ENCODE measurements at places on chromosomes 11 and 22. TPM values are rescaled to one million over a fixed set of nuclear protein-coding genes. Genes with fewer than 3 reads are reported as not detected.

DNA sequence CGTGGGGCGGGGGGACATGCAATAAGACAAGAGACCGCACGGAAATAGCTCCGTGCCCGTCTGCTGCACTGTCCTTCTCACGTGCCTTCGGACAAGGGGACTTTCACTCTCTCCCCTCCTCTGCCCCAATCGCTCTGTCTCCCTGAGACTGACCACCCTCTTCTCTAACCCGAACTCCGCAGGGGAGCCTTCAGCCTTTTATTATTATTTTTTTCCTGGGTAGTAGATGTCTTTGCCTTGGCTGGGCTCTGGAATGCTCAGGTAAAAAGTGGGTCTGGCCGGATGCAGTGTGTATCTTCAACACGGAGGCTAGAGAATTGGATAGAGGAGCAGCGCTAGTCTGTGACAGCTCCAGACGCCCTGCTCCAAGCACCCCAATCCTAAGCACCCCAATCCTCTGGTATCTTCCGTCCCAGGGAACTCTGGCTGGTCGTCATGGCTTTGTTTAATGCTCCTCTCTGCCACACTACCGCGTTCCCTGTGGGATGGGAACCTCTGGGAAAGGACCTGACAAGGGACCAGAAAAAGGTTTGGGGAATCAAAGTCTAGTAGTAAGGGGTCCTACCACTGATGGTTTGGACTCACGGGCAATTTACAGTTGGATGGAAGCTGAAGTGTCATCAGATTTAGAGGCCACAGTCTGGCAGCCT, 25.1 kb upstream of the ROBO3 start:
- DNase-seq, result no peak

DNA sequence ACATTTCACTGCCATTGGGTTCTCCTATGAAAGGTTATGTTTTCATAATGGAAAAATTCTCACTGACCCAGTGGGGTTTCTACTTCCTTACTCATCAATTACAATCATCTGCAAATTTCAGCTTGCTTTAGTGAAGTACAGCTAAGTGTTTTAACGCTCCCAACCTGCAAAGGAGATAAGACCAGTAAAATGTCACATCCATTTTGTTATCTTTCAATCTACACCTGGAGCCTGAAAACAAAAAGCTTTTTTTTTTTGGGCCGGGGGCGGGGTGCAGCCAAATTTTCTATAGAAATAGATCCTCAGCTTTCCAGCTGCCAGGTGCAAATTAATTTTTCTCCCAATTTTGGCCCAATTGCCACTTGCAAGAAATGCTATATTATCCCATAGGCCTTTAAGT, 40.6 kb downstream of the CADM1 start:
- DNase-seq, result no peak

DNA sequence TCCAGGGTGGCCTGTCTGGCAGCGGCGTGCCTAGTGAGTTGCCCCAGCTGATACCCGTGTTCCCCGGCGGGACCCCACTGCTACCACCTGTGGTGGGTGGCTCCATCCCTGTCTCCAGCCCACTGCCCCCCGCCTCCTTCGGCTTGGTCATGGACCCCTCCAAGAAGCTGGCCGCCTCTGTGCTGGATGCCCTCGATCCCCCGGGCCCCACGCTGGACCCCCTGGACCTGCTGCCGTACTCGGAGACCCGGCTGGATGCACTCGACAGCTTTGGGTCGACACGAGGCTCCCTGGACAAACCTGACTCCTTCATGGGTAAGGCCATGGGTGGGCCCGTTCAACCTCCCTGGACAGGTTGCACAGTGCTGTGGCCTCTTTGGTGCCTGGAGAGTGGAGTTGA, 38.5 kb downstream of the ZC3H7B start:
- DNase-seq, result no peak

GRCh38 chr22:29260601-29261315, 7.0 kb downstream of the RHBDD3 start:
- DNase-seq, result no peak

- DNase-seq, result no peak
These were observed 11.0 kb upstream of the CERK start for GRCh38 chr22:46748908-46749675.

DNA sequence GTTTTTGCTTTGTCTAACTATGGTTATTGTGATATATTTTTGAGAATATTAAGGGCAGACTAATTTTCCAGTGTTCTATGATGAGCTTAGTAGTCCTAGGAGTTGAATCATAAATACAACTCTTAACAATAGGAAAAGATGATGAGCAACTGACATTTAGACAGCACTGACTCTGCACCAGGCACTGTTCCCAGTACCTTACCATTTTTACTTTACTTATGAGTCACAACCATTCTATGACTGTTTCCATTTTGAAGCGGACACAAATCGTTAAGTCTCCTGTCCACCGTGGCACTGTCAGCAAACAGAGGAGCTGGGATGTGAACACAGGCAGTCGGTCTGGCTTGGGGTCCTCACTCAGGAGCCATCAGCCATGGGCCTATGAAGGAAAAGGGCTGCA, 3.4 kb upstream of the SCGB2A2 start:
- peak; percentile 3 for DNase-seq

GRCh38 chr11:46116007-46116711, 5.1 kb downstream of the PHF21A start:
- no peak for DNase-seq

GRCh38 chr11:120261321-120261720, 21.4 kb downstream of the POU2F3 start:
- DNase-seq, result no peak

GRCh38 chr22:39595622-39596172, 25.1 kb downstream of the CACNA1I start:
- no peak for DNase-seq

DNA sequence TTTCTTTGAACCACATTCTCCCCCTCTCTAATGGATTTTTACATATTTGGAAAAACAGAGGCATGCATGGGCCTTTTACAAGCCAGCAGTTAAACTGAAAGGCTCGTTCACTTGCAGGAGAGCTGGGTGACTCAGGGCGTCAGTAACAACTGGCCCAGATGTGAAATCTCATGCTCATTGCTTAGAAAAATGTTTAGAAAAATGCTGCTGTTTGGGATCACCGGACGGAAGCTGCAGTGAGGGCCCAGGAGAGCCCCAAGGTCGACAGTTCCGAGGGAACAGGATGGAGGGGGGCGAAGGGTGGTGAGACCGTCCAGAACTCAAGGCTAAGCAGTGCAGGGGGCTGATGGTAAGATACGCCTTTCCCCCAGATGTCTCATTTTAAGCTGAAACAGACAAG, 41.7 kb upstream of the SMTN start:
- no peak for DNase-seq

DNA sequence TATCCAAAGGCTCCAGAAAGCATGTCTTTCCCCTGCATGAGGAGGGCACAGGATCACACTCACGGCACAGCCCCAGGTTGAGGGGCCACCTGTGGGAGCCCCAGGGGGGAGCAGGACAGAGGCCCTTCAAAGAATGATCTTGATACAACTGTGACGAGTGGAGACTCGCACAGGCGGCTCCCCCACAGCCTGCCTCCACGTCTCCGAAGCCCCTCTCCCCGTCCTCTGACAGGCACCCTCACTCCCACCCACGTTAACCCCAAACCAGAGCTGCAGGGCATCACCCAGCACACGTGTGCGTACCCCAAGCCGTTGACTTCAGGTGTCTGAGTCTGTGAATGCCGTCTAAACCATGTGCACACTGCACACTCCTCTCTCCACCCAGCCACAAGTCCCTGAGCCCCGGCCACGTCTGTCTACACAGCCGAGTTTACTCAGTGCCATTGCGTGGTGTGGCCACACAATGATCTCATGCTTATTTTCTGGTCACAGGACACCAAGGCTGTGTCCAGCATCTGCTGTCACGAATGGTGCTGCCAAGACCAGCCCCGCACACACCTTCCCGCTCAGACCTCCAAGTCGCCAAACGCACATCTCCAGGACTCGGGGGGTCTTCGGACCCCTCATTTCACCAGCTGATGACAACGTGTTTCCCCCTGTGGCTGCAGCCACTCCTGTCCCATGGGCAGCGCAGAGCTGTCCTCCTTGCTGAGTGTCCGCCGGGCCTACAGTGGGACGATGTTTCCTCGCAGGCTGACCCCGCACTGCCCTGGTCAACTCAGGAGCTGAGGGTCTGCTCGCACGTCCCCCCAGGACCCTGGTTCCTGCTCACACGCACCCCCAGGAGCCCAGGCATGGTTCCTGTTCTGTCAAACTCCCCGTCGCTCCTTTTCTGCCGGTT, 251.2 kb downstream of the BRD1 start:
- no peak for DNase-seq

DNA sequence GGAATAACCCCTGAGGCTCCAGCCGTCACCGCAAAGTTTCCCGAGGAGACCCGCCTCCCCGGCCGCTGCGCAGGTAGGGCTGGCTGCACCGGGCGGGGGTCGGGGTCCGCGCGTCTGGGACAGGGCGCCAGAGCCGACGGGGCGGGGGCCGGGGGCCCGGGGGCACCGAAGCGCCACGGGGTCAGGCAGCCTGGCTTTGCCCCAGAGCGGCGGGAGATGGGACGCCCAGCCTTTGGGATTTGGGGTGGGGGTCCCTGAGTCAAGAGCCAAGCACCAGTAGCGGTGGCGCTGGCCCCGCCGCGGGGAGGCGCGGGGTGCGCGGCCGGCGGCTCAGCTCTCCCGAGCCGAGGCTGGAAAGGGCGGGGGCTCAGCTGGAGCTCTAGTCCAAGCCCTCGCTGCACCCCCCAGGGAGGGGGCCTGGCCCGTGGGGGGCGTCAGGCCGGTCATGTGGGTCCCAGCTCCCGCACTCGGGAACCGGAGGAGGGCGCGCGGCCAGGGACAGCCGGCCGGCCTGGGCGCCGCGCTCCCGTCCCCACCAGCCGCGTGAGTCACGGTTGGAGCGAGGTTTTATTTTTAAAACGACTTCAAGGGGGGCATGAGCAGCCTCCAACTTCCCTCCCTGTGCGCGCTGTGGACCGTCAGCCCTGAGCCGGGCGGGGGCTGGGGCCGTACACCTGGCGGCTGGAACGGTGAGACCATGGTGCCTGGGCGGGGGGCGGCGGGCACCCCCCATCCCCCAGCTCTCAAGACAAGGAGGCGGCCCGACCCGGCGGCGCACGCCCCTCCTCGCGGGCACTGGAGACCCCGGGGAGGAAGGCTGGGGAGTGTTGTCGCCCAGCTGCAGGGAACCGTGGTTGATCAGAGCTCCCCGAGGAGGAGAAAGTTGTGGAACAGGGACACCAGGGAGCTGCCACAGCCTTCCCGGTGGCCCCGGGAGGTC, 626 bp downstream of the FLRT1 start:
- no peak for DNase-seq

DNA sequence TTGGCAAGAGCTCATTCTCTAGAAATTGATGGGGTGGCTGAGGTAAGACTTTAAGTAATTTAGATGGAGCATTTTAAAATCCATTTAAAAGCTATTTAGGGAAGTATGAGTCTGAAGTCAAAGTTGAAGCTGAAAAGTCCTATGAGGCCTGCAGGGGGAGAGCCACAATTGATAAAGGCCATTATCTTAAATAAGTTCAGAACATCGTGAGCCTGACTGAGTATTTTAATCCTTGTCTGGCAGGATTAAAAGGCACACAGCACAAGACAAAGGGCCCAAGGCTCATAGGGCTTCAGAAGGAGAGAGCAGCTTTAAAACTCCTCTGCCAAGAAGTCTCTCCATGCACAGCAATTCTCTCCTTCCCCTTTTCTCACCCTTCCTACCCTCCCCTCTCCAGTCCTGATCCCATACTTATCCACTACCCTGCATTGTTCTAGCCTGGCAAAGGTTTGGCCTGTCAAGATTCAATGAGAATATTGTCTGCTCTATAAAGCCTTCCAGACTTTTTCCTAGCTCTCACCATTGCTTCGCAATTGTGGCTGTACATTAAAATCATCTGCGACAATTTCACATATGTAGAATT, 1312.9 kb downstream of the FAM181B start:
- no peak for DNase-seq

- DNase-seq, result no peak
These were observed 120.0 kb downstream of the MED15 start for GRCh38 chr22:20627432-20627831.

DNA sequence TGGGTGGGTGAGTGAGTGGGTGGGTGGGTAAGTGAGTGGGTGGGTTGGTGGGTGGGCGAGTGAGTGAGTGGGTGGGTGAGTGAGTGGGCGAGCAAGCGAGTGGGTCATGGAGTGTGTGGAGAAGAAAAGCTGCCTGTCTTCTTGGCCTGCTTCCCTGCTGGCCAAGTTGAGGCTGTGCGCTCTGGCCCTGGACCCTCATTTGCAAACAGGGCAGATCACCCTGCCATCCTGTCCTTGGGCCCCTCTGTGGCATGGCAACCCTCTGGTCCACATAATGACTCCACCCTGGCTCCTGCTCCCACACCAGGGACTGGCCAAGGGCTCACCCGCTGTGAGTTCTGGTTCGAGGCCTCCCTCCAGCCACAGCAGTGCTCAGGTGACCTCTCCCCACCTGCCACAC, 35.1 kb downstream of the CAPN1 start:
- no peak for DNase-seq

DNA sequence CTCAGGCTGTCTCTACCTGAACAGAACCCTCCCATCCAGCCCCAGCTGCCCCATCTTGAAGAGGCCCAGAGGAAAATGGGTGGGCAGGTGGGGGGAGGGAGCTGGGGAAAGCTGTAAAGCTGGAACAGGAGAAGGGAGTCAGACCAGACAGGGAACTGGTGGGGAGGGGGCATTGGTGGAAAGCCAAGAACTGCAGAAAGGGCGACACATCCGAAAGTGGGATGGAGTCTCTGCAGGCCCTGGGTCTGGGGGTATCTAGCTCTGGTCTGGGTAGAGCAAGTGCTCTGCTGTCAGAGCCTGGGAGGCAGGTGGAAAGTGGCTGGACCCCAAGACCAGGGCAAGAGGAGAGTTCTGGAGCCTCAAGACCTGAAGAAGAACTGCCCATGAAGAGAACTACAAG, 7.7 kb downstream of the TMPRSS13 start:
- DNase-seq, result no peak

DNA sequence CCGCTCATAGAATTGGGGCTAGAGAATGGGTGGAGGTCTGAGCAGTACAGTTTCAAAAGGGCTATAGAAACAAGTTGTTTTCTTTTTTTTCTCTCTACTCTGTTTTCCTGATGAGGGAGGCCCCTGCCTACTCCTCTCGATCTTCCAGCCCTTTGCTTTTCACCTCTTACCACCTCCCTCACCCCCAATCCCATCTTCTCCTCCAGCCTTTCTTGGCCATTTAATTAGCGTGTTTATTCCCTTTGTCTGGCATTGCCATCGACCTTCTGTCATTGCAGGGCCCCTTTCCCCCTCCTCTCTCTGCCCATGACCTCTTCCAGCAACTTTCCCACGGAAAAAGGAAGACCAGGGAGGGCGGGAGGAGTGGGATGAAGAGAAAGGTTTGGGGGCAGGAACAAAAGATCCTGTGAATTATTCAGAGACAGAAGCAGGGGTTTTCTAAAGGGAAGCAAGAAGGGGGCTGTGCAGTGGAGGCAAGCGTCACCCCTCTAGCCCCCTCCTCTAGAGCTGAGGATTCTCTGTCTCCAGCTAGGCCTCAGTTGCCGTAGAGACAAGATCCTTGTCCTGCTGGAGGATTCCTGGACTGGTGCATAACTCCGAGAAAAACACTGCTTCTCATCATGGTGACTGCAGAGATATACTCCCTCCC, 12.9 kb downstream of the DTX4 start:
- no peak for DNase-seq

Gene RCE1
- total RNA-seq, result 26.4 TPM

Gene LAYN
- 61.1 TPM for total RNA-seq

Gene BIK
- total RNA-seq, result 45.0 TPM

Gene LRRN4CL
- total RNA-seq, result 0.17 TPM

Gene RBMXL2
- total RNA-seq, result not detected

Gene C11orf21
- 0.10 TPM for total RNA-seq

Gene CSF2RB
- total RNA-seq, result under 0.01 TPM

Gene CALCA
- total RNA-seq, result not detected
